ENCODE measurements at places on chromosomes 7 and 10.
A peak's percentile ranks its signal among the peaks of the same experiment; 100 is the strongest.

- no peak for DNase-seq
These were observed 89.2 kb downstream of the DYNC2I1 start for GRCh38 chr7:158945519-158945918.

DNA sequence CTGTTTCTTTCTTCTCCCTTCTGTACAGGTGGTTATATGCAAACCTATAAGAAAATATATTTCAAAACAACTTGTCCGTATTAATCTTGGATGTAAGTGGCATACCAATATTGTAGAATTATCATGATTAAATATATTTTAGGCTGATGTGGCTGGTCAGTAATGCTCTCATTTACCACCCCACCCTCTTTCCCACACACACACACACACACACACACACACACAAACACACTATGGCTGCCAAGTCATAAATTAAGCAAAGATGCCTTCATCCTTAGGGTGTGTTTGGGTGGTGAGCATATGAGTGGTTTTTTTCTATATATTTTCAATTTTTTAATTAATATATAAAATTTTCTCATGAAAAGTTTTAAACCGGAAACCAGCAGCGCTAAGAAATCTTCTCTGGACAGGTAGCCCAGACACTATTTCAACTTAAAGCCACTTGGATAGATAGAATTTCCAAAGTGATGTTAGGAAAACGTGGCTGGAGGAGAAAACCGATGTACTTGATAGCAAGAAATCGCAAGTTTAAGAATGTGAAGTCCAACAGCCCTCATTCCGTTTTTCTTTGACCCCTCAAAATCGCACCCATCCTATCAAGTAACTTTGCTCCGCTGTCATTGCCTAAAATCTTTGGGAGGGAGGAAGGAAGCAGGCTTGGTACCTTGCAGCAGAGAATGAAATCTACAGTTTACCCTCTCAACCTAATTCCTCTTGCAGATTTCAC, 171.7 kb downstream of the FAM107B start:
- DNase-seq: no peak

DNA sequence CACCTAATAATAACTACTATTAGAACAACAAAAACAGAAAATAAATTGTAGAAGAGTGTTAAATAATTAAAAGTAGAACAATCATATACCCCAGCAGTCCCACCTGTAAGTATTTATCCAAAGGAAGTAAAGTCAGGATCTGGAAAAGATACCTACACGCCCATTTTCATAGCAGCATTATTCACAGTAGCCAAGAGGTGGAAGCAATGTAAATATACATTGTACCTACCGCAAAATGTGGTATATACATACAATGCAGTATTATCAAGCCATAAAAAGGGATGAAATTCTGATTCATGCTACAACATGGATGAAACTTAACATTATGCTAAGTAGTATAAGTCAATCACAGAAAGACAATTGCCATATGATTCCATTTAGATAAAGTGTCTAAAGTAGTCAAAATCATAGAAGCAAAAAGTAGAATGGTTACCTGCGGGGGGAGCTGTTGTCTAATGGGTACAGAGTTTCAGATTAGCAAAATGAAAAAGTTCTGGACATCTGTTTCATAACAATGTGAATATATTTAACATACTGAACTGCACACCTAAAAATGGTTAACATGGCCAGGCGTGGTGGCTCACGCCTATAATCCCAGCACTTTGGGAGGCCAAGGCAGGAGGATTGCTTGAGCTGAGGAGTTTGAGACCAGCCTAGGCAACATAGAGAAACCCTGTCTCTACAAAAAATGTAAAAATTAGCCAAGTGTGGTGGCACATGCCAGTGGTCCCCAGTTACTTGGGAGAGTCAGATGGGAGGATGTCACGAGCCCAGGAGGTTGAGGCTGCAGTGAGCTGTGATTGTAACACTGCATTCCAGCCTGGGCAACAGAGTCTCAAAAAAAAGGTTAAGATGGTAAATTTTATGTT, 6.0 kb upstream of the TMED4 start:
- DNase-seq: peak; percentile 31

- no peak for DNase-seq
These were observed 32.2 kb downstream of the LRRC72 start for GRCh38 chr7:16558761-16559302.

DNA sequence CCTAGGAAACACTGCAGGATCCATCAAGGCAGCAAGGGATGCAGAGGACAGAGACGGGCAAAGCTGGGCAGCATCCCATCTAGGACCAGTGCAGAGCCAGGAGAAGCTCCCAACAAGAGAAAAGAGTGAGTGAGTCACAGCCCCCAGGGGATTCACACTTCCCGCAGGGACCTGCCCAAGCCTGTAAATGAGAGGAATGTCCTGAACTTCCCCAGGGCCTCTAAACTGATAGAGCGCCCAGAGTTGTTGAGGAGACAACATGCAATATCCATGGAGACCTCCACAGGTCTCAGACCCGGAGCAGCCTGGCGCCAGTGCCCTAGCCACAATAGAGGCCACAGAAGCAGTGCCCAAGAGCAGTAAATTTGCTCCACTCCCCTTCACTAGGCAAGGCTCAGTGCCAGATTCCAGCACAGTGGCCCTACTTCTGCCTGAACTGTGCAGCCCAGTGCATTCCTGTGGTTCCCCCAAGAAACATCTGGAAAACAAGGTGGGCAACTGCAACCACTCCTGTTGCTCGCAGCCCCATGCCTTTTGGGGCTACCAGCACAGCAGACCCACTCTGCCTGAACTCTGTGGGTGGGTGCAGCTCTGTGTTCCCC, 567.5 kb downstream of the POM121L12 start:
- no peak for DNase-seq

All from NCI-H774 (cell line).